Kidney epithelial cell (primary cell): ENCODE measurements at places on chromosomes 4 and X.

GRCh38 chr4:110005461-110006056 is 92.9 kb downstream of the EGF start:
- DNase-seq = peak; percentile 45

GRCh38 chr4:164251257-164251656 is 502.7 kb upstream of the SMIM31 start:
- DNase-seq = no peak

- DNase-seq = no peak
Measured at GRCh38 chr4:78297116-78297800, 240.1 kb downstream of the FRAS1 start.

DNA sequence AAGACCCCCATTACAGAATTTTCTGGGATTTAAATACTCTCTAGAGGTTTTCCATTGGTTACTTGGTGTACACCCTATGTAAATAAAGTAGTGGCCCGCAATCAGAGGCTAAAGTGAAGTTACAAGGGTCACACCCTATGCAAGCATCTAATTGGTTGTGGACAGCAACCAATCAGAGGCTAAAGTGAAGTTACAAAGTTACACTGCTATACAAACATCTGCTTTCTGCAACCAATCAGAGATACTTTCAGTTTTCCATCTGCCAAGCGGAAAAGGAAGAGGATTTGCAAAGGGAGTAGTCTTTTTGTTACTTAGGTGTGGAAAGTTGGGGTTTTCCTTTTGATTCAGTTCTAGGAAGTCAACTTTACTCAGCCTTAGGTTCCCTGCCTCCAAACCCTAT is 2.0 kb upstream of the ATRX start:
- DNase-seq = no peak

DNA sequence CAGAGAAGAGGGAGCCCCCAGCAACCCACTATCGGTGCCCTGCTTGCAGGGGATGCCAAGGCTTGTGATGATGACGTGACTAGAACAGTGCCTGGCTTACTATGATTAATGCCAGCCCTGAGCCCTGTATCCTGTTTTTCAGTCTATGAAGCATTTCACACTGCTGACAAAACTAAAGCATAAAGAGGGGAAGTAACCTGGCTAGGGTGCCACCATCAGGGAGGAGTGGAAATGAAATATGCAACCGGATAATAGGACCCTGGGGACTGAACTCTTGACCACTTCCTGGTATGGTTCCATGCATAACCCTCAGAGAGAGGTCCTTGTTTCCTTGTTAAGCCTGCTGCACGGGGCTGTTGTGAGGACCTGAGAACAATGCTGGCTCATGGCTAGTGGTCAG is 50.3 kb downstream of the MED28 start:
- DNase-seq = no peak

GRCh38 chrX:136667446-136668168 is 19.6 kb downstream of the CD40LG start:
- no peak for DNase-seq

- DNase-seq = no peak
Measured at GRCh38 chr4:170374770-170375169, 285.0 kb upstream of the AADAT start.

GRCh38 chrX:151711154-151711553 is 4.7 kb upstream of the FATE1 start:
- no peak for DNase-seq

DNA sequence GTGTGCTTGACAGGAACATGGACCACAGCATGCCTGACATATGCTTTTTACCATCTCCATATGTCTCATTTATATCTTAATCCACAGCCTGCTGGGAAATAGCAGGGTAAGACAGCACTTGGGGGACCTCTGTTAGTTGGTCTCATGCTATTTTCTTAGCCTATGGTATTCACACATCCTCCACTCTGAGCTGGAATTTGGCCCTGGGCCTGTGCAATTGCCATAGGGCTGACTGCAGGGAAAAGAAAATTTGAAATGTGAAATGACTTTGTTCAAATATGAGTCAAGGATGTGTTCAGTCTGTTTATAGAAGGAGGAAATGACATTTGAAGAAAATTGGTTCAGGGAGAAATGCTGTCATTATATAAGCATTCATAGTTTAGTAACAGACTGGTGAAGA is 9.6 kb upstream of the MAP7D3 start:
- DNase-seq = no peak

GRCh38 chrX:15418707-15419181 is 34.5 kb upstream of the VEGFD start:
- DNase-seq = no peak

- no peak for DNase-seq
Measured at GRCh38 chr4:90186229-90186628, 59.0 kb downstream of the CCSER1 start.

GRCh38 chr4:99807666-99808065 is 9.0 kb upstream of the DAPP1 start:
- no peak for DNase-seq

- no peak for DNase-seq
Measured at GRCh38 chr4:158529505-158529904, 7.8 kb downstream of the RXFP1 start.

DNA sequence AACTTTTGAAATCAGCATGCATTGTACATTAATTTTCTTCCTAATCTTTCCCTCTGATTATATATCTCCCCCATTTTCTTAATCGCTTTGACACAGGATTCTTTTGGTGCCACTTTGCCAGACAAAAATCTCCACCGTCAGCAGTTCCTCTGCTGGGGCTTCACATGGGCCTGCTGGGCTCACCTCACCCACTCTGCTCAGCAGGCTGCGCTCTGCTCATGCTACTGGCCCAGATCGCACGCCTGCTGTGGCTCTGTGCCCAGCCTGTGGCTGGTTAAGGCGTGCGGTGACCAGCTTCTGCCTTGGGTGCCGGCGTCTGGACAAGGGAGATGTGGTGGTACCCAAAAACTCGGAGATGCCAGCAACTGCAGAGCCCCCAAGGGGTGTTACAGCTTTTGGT is 31.1 kb downstream of the UCHL1 start:
- no peak for DNase-seq

DNA sequence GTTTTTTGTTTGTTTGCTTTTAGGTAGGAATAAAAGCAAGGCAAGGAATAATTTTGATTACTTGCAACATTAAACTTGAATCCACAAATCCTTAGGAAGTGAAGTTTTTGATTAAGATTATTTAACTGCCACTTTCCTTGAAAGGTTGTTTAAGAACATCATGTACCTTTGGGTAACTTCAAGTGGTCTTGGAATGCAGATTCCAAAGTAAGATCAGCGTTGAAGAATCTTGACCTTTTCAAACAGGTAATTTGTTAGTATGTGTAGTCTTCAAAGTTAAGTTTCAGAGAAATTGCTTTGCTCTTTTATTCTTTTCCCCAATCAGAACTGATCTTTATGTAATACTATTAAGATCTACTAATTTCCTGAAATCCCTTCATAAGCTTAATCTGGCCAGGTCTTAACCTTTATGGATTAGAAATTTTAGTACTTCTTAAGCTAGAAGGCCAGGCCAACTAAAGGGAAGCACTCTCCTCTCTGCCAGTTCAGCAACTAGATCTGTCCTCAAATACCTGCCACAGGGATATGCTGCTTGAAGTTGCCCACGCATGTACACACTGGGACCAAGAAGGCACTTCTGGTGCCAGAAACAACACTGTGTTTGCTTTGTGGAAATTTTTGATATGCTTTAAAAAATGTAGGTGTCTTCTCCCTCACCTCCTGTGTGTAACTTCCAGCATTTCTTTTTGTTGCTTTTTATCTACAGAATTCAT is 7.4 kb downstream of the NPNT start:
- no peak for DNase-seq
